ENCODE measurements at places on chromosomes 12 and 14.
A peak's percentile ranks its signal among the peaks of the same experiment; 100 is the strongest.

GRCh38 chr12:47734725-47735480, 9.6 kb upstream of the ENDOU start:
- H3K4me3 ChIP-seq, result no peak overlapping the region
- H3K4me1 ChIP-seq, result peaks cover 7% of the 10 kb centered on the region
- DNase-seq, result no peak
- H3K36me3 ChIP-seq, result no peaks in the 10 kb centered on the region

GRCh38 chr12:59389968-59390576, 205.8 kb upstream of the SLC16A7 start:
- no peak overlapping the region for H3K27ac ChIP-seq
- no peak overlapping the region for H3K4me3 ChIP-seq
- no peaks in the 10 kb centered on the region for H3K36me3 ChIP-seq
- DNase-seq, result no peak
- no peaks in the 10 kb centered on the region for H3K27me3 ChIP-seq

DNA sequence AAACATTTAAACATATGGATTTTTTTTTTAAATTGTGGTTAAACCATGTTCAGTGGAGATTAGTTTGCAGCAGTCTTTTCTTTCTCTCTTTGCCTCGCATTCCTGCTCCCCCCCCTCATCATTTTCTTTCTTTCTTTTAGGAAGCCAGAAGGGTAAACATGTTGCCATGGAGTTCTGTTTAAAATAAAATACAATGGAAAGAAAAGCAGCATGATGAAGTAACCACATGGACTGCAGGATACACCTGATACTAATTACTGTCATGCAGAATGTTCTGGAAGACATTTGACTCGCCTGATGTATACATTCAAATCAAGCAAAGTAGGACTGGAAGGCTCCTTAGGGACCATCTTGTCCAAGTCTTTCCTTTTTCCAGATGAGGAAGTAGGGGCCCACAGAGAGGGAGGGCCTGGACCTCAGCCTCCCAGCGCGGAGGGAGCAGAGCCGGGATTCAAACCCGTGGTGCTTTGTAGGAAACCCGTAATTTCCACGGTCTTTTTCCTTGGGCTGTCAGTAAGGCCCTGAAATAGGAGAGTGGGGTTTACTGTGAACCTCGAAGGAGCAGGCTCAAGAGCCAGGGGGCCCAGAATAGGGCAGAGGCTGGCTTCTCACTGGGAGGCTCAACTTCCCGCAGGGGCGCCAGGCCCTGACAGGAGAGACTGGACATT, 2.4 kb upstream of the MEG3 start:
- H3K4me1 ChIP-seq, result no peaks in the 10 kb centered on the region
- no peak for DNase-seq
- no peak overlapping the region for H3K4me3 ChIP-seq
- no peaks in the 10 kb centered on the region for H3K36me3 ChIP-seq
- H3K27ac ChIP-seq, result no peak overlapping the region

DNA sequence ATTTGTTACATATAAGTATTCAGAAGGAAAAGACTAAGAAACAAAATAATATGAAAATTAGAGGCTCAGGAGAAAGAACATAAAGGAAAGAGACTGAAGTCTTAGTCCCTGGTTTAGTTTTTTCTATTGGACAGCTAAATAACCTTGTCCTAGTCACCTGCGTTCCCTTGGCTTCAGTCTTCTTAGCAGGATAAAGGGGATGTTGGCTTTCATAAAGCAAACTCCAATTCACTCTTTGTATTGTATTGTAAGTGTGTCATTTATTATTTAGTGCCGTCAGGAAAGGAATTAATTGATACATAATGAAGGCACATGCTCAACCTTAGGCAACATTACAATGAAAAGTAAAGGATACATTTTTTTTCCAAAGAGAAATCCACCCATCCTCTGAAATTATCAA, 190.3 kb upstream of the PPFIA2 start:
- no peak overlapping the region for H3K4me3 ChIP-seq
- no peaks in the 10 kb centered on the region for H3K4me1 ChIP-seq
- no peaks in the 10 kb centered on the region for H3K27me3 ChIP-seq
- no peaks in the 10 kb centered on the region for H3K36me3 ChIP-seq
- DNase-seq, result no peak

- no peaks in the 10 kb centered on the region for H3K36me3 ChIP-seq
- H3K4me1 ChIP-seq, result peaks cover 8% of the 10 kb centered on the region
- H3K27me3 ChIP-seq, result no peaks in the 10 kb centered on the region
- no peak overlapping the region for H3K4me3 ChIP-seq
- H3K27ac ChIP-seq, result no peak overlapping the region
- DNase-seq, result no peak
Observed at GRCh38 chr12:94143951-94144350, 4.4 kb upstream of the PLXNC1 start.

GRCh38 chr12:68119724-68120211, 39.8 kb downstream of the IFNG start:
- no peak overlapping the region for H3K4me3 ChIP-seq
- DNase-seq, result peak; percentile 73
- H3K27me3 ChIP-seq, result no peaks in the 10 kb centered on the region
- H3K36me3 ChIP-seq, result no peaks in the 10 kb centered on the region
- H3K27ac ChIP-seq, result peak overlapping the region; percentile 1

GRCh38 chr12:120466560-120467315, 2.8 kb downstream of the SRSF9 start:
- no peak overlapping the region for H3K4me3 ChIP-seq
- H3K27ac ChIP-seq, result no peak overlapping the region
- no peak for DNase-seq

- H3K36me3 ChIP-seq, result no peaks in the 10 kb centered on the region
- no peak overlapping the region for H3K4me3 ChIP-seq
- H3K4me1 ChIP-seq, result no peaks in the 10 kb centered on the region
- H3K27ac ChIP-seq, result no peak overlapping the region
Observed at GRCh38 chr14:64038841-64039542, 186.2 kb downstream of the SYNE2 start.

DNA sequence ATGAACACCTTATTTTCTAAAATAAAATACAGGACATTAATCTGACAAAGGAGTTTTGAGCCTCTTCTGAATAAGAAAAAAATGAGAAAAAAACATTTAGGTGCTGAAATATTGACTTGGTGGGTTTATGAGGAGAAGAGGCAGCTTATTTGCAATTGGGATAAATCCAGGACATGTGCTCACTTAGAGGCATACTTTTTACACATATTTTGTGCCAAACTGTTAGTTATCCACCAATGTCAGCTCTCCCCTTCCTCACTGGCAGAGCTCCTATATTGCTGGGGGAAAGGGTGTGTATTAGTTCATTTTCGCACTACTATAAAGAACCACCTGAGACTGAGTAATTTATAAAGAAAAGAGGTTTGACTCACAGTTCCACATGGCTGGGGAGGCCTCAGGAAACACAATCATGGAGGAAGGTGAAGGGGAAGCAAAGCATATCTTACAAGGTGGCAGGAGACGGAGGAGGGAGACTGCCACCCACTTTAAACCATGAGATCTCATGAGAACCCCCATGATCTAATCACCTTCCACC, 135.4 kb upstream of the EGLN3 start:
- no peaks in the 10 kb centered on the region for H3K27me3 ChIP-seq
- no peak overlapping the region for H3K4me3 ChIP-seq
- H3K27ac ChIP-seq, result no peak overlapping the region

DNA sequence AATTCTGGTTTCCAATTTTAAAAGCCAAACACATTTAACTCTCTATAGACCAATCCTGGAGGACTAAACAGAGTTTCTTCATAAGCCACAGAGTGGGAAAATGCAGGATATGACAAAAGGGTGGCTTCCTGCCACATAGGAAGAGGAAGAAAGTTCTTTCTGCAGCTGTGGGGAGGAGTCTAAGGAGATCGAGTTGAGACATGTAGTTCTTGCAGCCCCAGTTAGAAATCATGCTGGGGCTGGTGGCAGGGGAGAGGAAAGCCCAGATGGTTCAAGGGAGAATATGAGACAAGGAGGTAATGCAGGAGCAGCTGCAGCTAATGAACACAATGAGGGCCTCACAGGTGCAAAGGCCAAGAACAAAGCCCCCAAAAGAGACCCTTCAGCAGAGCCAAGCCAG, 85.0 kb upstream of the ARID2 start:
- no peak overlapping the region for H3K4me3 ChIP-seq
- H3K27ac ChIP-seq, result no peak overlapping the region
- H3K36me3 ChIP-seq, result no peaks in the 10 kb centered on the region
- no peak for DNase-seq
- H3K4me1 ChIP-seq, result no peaks in the 10 kb centered on the region
- H3K27me3 ChIP-seq, result no peaks in the 10 kb centered on the region

DNA sequence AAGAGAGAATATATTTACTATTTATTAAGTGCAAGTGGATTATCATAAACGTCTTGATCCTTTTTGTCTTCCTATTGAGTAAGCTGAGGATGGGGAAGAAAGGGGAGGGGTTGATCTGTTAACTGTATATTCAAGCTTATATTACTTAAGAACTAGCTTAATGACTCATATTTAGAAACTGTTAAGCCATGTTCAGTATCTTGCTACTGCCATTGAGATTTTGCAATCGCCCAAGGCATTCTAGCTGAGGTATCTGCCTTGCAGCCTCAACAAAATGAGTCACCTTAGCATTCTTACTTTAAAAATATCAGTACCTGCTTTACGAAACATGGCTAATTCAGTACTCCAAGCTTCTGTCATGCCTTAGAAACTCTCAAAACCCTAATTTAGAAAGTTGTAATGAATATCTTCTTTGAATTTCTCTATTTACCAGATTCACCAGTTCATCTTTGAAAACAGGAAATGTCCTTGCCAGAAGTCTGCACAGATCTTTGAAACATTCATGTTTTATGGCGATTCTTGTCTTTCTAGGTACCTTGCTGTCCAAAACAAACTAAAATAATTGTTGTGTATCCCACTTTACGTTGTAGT, 76.1 kb downstream of the ALG10B start:
- no peaks in the 10 kb centered on the region for H3K4me1 ChIP-seq
- no peak overlapping the region for H3K27ac ChIP-seq
- H3K4me3 ChIP-seq, result no peak overlapping the region

- no peaks in the 10 kb centered on the region for H3K36me3 ChIP-seq
- no peak overlapping the region for H3K4me3 ChIP-seq
- H3K27me3 ChIP-seq, result no peaks in the 10 kb centered on the region
Observed at GRCh38 chr12:105048315-105048714, 35.9 kb downstream of the ALDH1L2 start.

- DNase-seq, result no peak
- no peaks in the 10 kb centered on the region for H3K27me3 ChIP-seq
- H3K4me3 ChIP-seq, result no peak overlapping the region
- H3K4me1 ChIP-seq, result no peaks in the 10 kb centered on the region
- no peak overlapping the region for H3K27ac ChIP-seq
Observed at GRCh38 chr14:95164506-95164905, 7.2 kb upstream of the DICER1 start.

GRCh38 chr14:100077441-100077840, 12.2 kb downstream of the EVL start:
- H3K4me1 ChIP-seq, result peaks cover 51% of the 10 kb centered on the region
- H3K36me3 ChIP-seq, result peaks cover 7% of the 10 kb centered on the region
- H3K4me3 ChIP-seq, result no peak overlapping the region

GRCh38 chr14:22318951-22319350, 270.1 kb downstream of the DAD1 start:
- H3K27me3 ChIP-seq, result no peaks in the 10 kb centered on the region
- no peak overlapping the region for H3K27ac ChIP-seq
- H3K4me3 ChIP-seq, result no peak overlapping the region
- no peak for DNase-seq
- H3K36me3 ChIP-seq, result no peaks in the 10 kb centered on the region

- DNase-seq, result no peak
- no peaks in the 10 kb centered on the region for H3K36me3 ChIP-seq
- no peaks in the 10 kb centered on the region for H3K27me3 ChIP-seq
- H3K27ac ChIP-seq, result no peak overlapping the region
- peaks cover 3% of the 10 kb centered on the region for H3K4me1 ChIP-seq
- H3K4me3 ChIP-seq, result no peak overlapping the region
Observed at GRCh38 chr12:1443421-1444141, 150.8 kb downstream of the FBXL14 start.

DNA sequence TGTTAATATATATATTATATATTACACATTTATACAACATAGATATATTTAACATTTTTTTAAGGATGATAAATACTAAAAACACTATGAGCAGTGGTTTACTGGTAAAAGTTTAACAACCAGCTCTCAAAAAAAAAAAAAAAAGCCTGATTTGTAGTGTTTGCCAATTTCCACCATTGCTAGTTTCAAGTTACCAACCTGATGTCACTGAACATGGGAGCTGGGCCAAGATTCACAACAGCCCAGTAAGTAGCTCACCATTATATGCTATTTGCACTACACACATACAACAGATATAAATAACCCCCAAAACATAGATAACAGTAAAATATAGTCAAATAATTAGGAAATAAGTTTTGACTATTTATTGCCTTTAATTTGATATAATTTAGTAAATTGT, 28.9 kb upstream of the TMX1 start:
- no peak for DNase-seq
- no peak overlapping the region for H3K27ac ChIP-seq
- no peaks in the 10 kb centered on the region for H3K4me1 ChIP-seq
- no peaks in the 10 kb centered on the region for H3K36me3 ChIP-seq
- H3K27me3 ChIP-seq, result no peaks in the 10 kb centered on the region

DNA sequence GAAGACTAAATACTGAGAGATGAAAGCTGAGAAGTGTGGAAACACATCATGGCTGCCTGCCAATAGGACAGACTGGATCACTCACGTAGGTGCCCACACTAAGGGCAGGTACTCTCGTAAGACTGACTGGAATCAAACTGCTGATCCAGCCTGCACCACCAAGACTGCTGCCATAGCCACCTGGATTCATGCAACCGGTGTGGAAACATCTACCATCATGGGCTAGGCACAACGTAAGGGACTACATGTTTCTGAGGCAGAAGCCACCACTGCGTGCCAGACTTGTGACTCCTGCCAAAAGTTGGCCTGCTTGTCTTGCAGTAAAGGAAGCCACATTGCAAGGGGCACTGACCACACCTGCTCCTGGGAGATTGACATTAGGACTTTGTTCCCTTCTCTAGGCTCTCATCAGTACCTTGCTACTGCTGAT, 3.8 kb downstream of the POMT2 start:
- no peaks in the 10 kb centered on the region for H3K27me3 ChIP-seq
- H3K27ac ChIP-seq, result no peak overlapping the region
- H3K4me1 ChIP-seq, result no peaks in the 10 kb centered on the region
- H3K36me3 ChIP-seq, result no peaks in the 10 kb centered on the region

DNA sequence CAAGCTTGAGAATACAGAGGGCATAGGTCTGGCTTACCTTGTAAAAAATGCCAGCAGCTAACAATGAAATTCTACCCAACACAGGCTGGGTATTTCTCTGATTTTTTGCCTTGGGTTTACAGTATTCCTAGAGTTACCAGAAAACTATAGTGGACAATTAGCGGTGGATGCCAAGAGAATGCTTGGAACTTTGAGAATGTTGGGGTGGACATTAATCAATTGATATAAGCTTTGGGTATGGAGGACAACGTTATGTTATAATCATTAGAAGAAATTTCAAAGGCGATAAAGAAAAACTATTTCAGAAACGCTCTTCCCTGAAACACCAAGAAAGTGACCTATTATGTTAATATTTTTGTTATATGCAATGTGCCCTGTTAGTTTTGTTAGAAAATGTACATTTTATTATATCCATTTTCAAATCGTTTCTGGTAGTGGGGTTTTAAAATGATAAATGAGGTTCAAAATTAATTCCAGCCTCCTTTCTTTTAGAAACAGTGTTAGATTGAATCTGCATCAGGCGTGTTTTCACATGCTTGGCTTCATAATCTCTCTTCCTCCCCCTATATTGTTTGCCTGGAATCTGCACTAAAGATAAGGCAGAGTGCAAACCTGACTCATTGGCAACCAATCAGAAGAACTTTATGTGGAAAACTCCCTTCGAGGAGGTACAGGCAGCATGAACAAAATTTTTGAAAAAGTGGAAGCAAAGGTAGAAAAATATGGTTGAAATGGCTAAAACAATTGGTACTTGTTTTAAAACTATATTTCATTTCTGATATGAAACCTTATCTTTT, 1.4 kb upstream of the PTPRQ start:
- H3K36me3 ChIP-seq, result no peaks in the 10 kb centered on the region
- H3K27ac ChIP-seq, result no peak overlapping the region
- DNase-seq, result no peak
- no peaks in the 10 kb centered on the region for H3K27me3 ChIP-seq
- no peaks in the 10 kb centered on the region for H3K4me1 ChIP-seq
